ENCODE measurements at places on chromosomes 2 and 18. TPM values are rescaled to one million over a fixed set of nuclear protein-coding genes. Genes with fewer than 3 reads are reported as not detected.

Gene MYO5B
- total RNA-seq = under 0.01 TPM

Gene ASNSD1
- 65.1 TPM for total RNA-seq

Gene GPR155
- 12.9 TPM for total RNA-seq

Gene WNT10A
- 1.5 TPM for total RNA-seq

Gene WDR75
- 60.6 TPM for total RNA-seq

Gene ACOXL
- 0.10 TPM for total RNA-seq

Gene CEP68
- total RNA-seq = 27.4 TPM

Gene SNED1
- 8.2 TPM for total RNA-seq

Gene GYPC
- total RNA-seq = 132 TPM

Gene DIS3L2
- 26.8 TPM for total RNA-seq

Gene SIX3
- not detected for total RNA-seq

Gene CFAP53
- total RNA-seq = not detected

Gene KRTCAP3
- 0.52 TPM for total RNA-seq

Gene SLC14A1
- total RNA-seq = 2.5 TPM

Gene L3MBTL4
- total RNA-seq = 3.0 TPM

Gene PXDN
- total RNA-seq = 0.94 TPM

Gene C18orf63
- total RNA-seq = not detected

Gene UPP2
- not detected for total RNA-seq

Gene ZNF396
- total RNA-seq = 0.52 TPM

Gene COLEC12
- total RNA-seq = 0.21 TPM

Gene UCN
- not detected for total RNA-seq

Gene RBFA
- 8.4 TPM for total RNA-seq

Gene STAT4
- total RNA-seq = 163 TPM

Gene KCNE4
- total RNA-seq = under 0.01 TPM

Gene RGPD4
- total RNA-seq = 0.10 TPM

Gene SNTG2
- total RNA-seq = 1.5 TPM

Gene CNGA3
- not detected for total RNA-seq

Gene NEU2
- total RNA-seq = not detected

Gene PAIP2B
- total RNA-seq = 1.4 TPM

Gene TMX3
- 61.9 TPM for total RNA-seq

Gene TUBA4B
- not detected for total RNA-seq
